ENCODE measurements at places on chromosomes 13 and 19.

GRCh38 chr13:73508841-73509240, 450.0 kb downstream of the KLF5 start:
- DNase-seq = no peak

DNA sequence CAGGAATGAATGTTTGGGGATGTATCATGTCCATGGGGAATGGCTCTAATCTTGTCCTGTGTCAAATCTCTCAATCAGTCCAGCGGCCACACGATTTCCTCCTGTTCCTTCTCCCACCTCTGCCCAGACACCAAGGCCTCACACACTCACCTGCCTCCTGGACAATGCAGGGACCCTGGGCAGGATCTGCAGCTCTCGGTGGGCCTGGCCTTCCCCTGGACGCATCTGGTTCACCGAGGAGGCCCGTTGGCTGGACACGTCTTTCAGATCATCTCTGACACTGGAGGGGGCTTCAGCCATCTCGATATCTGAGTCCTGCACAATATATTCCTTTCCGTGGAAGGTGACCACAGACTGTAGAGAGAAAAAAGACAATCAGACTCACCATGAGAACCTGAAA, 21.4 kb downstream of the ZSCAN5C start:
- DNase-seq = no peak

- peak; percentile 30 for DNase-seq
Measured at GRCh38 chr13:32019612-32020233, 11.9 kb upstream of the FRY start.

DNA sequence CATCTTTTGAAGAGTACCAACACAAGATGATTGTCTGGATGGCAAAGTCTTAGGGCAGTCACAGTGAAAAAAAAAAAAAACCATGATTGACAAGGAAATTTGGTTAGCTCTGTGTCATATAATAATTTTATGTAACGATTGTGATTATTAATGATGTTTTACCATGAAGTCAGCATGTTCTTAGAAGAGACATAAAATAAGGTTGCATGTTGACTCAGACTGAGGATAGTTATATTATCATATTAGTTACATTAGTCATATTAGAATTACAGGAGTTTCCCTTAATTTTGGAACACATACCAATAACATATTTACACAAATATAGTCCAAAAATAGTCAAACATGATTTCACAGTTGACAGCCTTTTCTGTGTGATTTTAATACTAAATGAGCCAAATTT, 5.7 kb downstream of the ZNF431 start:
- DNase-seq = no peak

DNA sequence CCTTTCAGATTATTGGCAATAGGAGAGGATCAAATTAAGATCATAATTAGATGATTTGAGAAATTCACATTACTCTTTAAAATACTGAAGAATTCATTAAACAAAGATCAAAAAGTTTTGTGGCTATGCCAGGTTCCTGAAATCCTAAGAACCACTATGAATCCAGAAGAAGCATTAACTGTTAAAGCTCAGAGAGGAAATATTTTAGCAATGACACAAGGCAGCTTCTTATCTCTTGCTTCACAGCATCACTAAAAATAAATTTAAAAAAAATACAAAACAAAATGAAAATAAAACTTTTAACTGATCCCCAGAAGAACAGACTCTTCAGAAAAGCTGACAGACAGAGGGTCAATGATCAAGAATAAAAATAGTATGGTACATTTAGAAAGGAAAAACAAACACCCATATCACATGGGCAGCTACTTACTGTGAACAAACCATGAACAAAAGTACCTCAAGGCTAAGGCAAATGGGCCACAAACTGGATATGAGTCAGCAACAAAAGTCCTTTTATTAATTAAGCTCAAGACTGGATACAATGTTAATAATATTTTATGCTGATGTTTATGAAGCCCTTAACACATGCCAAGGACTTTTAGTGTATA, 19.6 kb downstream of the RNF6 start:
- DNase-seq = no peak

DNA sequence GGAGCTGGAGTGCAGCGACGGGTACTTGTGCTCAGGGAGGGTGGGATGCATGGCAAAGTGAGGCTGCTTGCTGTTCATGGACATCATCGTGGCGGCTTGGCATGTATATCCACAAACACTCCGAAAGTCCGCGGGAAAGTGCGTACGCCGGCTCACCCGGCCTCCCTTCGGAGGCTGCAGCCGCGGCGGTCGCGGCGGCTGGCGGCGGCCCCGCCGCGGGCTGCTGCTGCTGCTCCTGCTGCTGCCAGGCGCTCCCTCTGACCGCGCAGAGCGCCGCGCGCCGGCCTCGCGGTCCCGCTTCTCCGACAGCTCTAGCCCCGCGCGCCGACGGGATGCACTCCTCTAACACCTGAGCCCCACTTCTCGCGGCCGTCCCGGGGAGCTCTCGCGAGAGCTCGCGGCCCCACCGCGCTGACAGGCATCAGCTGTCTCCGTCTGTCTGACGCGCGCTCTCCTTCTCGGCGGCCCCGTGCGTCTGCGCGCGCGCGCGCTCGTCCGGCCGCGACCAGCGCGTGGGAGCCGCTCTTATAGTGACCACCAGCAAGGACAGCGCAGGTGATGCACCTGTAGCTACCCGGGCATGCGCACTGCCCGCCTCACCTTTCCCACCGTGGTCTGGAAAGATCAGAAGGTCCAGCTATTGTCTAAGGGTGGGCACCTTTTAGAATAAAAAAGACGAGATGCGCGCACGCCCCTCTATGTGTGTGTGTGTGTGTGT, at the start of gene POU4F1:
Gene POU4F1, minus strand, starts transcription at position 313 of the 718 bp plus-strand sequence. Its CDS starts 226 bp downstream, at position 87.
- DNase-seq = no peak

GRCh38 chr13:71798707-71799106, 68.3 kb downstream of the DACH1 start:
- DNase-seq = no peak

DNA sequence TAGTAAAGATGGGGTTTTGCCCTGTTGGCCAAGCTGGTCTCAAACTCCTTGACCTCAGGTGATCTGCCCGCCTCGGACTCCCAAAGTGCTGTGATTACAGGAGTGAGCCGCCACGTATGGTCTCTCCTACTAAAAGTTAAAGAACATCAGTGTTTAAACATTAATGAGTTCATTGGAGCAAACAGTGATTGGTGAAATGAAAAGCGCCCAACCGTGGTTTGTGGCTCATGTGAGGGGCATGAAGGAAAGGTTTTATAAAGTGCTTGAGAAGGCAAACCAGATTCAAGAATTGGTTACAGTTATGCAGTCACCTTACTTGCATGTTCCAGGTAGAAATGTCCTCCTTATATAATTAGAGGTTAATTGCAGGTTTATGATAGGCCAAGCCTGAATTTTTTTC, 109.5 kb downstream of the ZNF675 start:
- no peak for DNase-seq

Data from AML-193 (cell line).